AG20443 (cell line): ENCODE measurements at places on chromosomes 11 and 22.

GRCh38 chr11:45323601-45324249 lies 37.6 kb upstream of the SYT13 start:
- DNase-seq = no peak

- no peak for DNase-seq
These were observed 274.6 kb downstream of the BUD13 start for GRCh38 chr11:116498161-116498560.

DNA sequence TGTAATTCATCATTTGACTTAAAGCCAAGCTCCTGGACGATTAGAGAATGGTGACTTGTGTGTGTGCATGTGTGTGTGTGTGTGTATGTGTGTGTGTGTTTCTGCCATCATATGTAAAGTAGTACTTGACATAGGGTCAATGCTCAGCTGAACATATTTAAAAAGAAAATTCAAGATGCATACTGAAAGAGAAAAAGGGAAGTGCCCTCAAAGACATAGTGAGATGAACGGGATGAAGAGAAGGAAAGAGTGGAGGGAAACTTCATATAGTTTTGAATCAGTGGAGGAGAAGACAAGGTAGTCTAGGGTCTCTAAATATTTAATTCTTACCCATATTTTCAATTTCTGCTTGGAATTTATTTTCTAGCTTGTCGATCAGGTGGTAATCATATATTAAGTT lies 4.0 kb downstream of the TCN1 start:
- DNase-seq = no peak

GRCh38 chr11:121012091-121012490 lies 11.8 kb upstream of the TBCEL start:
- no peak for DNase-seq

GRCh38 chr22:36183446-36183845 lies 18.2 kb downstream of the APOL4 start:
- DNase-seq = no peak

DNA sequence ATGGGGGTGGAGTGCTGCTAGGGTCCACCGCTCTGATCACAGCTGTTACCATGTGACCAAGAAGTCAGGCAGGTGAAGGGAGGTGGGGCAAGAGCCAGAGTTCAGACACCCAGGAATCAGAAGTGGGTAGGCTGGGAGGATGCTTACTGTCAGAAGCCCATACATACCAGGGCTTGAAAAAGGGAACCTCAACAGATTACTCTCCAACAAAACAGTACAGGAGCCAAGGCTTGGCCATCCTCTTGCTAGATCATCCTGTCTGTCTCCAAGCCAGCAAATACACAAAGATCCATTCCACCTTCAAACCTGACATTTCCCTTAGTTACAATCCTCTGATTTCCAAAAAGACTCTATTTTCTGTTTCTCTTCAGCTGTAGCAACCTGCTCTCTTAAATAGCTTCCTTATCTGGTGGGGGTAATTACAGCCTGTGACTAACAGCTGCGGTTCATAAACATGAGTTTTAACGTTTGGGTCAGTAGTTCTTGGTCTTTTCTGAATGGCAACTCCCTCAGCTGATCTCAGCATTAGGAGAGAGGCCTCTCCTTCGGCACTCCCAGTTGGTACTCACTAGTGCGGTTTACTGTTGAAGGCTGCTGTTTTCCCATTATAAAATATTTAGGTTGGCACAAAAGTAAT lies 31.1 kb upstream of the WT1 start:
- no peak for DNase-seq

GRCh38 chr22:42155053-42155543 lies 24.5 kb upstream of the CYP2D6 start:
- no peak for DNase-seq

DNA sequence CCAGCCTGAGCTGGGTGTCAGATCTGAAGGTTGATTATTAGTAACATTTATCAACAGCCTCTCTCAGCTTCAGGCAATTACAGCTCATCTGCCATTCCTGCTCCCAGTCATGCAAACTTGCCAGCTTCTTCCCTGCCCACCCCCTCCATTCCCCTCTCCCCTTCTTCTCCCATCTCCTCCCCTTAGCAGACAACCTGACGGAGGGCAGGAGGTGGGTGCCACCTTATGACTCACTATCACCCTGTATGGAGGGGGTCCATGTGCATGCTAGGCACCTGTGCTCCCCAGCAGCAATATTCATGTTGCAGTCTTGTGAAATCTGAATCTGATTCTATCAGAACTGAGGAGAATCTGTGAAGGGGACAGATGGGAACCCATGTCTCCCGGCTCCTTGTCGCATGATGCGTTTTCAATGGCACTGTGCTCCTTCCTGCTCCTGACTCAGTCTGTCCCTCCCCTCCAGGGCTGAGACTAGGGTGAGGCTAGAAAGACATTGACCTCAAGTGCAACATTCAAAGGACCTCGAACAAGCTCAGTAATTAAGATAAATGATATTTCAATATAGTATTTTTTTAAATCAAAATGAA lies 46.3 kb upstream of the TUB start:
- no peak for DNase-seq

DNA sequence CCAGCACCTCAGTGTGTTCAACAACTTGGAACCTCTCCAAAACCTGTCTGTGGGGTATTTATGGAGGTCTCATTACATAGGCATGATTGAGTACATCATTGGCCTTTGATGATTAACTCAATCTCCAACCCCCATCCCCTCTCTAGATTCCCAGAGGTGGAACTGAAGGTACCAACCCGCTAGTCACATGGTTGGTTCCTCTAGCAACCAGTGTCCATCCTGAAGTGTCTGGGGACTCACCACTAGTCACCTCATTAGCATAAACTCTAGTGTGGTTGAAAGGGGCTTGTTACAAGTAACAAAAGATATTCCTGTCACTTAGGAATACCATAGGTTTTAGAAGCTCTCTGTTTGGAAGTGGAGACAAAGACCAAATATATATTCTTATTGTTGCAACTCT lies 40.3 kb downstream of the SIK2 start:
- DNase-seq = no peak

GRCh38 chr11:19083166-19083565 lies 22.6 kb upstream of the MRGPRX2 start:
- DNase-seq = no peak

GRCh38 chr22:46900549-46900948 lies 138.1 kb downstream of the TBC1D22A start:
- DNase-seq = no peak

GRCh38 chr22:16915701-16916100 lies 90.5 kb upstream of the XKR3 start:
- DNase-seq = peak; percentile 30

DNA sequence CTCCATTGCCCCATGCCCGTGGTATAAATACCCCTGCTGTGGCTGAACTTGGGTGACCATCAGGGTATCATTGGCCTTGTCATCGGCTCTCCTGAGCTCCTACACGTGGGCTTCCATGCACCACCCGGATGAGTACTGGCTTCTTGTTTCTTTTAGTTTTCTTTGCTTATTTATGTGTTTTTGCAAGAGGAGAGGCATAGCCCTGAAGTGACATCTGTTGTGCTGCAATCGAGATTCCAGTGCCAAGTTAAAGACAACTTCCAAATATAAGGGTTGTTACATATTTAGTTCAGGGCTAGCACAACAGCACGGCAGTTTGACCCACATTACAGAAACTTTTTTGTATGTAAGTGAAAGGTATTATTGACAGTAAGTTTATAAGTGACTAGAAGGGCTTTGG lies 1087.1 kb downstream of the TBC1D22A start:
- DNase-seq = no peak
